Stimulated activated CD8-positive, alpha-beta memory T cell treated with anti-CD3 and anti-CD28 coated beads, Interleukin-15, amount 100 ng/mL, for 48 hours (primary cell): ENCODE measurements at places on chromosomes 7 and 10.

DNA sequence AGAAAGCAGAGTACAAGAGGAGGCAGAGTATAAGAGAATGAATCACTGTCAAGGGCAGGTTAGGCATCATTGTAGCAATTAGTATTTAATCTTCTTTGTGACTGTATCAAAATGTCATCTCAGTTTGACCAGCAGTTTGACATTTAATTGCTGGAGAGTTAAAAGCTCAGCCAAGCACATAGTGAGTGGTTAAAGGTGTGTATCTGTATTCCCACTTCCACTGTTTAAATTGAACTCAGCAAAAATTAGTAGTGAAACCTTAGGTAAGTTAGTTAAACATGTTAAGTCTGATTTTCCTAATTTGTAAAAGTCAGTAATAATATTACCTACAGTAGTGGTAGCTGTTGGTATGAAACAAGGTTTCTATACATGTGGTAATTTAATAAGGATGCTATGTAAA, 296.4 kb upstream of the MBL2 start:
- no peak for DNase-seq

DNA sequence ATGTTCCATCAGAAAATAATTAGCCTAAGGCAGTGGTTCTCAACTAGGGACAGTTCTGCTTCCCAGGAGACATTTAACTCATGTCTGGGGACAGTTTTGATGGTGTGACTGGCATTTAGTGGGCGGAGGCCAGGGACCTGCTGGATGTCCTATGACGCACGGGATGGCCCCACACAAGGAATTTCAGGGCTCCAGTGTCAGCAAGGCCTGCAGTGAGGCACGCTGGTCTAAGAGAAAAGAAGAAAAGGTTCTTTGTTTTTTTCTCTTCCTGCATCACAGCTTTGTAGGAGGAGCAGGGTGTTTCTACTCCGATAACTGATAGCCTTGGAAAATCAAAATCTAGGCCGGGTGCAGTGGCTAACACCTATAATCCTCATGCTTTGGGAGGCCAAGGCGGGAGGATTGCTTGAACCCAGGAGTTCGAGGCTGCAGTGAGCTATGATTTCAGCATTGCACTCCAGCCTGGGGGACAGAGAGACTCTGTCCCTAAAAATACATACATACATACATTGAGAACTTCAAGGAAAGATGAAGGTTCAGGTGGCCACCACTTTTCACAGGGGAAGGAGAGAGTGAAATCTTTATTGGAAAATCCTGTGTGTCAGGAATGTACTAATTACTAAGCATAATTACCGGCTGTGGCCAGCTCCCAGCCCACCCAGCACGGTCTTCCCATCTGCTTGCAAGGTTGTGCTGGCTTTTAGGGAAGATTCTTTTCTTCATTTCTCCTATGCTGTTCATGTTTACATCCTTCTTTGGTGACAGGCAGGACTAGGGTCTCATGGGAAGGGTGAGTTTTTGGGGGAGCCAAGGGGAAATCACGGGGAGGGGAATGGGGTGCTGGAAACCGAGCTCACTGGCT, 150.4 kb downstream of the ACTR3B start:
- no peak for DNase-seq

DNA sequence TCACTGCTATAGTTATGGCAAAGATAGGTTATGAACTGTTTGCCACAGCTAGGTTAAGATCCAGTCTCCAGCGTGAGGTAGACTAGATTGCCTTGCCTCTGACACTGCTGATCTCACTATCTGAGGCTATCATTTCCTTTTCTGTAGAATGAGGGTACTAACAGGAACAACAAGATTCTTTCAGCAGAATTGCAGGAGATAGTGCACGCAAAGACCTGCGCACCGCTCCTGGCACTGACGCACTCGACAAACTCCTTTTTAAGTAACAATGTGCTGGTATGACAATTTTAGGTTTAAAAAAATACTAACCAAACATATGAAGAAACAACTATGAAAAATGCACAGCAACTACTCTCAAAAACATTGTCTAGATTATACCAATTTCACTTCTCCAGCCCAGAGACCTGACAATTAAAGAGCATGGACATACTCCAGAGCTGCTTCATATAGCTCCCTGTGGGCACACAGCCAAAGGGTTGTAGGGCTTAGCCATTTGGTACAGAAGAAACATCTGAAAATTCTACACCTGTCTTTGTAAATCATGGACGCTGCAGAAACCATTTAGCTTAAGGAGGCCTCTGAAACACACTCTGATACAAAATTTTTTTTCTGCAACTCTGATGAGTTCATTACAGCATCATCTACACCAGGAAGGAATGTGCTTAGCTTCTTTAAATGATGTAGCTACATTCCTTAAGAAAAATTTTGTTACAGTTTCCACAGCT, 7.8 kb downstream of the ADAM12 start:
- no peak for DNase-seq

GRCh38 chr10:52450762-52451291, 136.7 kb downstream of the DKK1 start:
- DNase-seq: no peak

GRCh38 chr7:96532428-96532935, 177.2 kb downstream of the SEM1 start:
- no peak for DNase-seq

- DNase-seq: no peak
Observed at GRCh38 chr7:113918946-113919345, at the start of gene PPP1R3A. TSS of gene PPP1R3A (minus strand) at chr7:113919009. CDS start at chr7:113918996, 13 bp downstream.

DNA sequence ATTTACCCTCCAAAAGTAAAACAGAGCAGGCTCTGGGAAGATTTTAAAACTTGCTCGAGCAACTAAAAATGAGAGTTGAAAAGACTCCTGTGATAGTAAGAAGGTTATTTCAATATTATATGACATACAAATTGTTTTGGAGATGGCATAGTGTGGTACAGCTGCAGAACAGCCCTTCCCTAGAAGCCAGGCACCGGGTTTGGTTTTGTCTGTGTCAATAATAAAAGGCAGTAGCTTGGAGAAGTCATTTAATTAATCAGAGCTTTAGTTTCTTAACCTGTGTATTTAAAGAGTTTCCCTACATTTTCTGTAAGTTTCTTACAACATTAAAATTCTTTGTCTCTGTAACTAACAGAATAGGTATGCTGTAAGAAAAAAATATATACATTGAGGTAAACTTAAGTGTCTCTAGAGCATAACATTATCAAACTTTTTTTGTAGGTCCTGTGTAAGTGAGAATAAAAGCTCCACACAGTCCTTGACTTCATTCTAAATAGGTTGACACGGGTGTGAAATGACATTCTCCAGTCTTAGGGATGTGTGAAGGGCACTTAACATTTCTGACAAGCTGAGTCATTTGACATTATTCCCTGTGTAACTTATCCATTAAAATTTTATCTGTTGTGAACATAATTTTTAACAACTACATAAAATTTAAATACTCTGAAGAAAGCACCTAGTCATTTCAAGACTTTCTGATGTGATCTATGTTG, 425.0 kb upstream of the ETV1 start:
- DNase-seq: no peak

- DNase-seq: no peak
Observed at GRCh38 chr10:47354165-47354564, 6.0 kb downstream of the RBP3 start.

- DNase-seq: no peak
Observed at GRCh38 chr10:86345859-86346798, 20.5 kb downstream of the GRID1 start.

DNA sequence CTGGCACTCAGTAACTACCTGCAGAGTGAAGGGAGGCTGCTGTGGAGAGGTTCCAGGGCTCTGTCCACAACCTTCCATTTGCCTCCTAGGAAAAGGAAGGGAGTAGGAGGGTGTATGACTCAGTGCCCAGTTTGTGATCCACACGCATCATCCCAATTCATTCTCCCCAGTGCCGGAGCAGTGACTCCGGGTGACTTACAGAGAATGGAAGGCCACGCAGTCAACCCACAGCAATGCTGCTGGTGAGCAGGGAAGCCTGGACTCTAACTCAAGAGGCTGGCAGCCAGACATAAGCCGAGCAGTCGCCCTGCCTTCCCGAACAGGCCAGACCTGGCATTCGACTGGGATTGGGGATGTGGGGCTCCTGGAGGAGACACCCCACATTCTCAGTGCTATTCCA, 139.9 kb downstream of the SH3PXD2A start:
- no peak for DNase-seq

- no peak for DNase-seq
Observed at GRCh38 chr7:104791080-104791479, 222.9 kb upstream of the KMT2E start.

DNA sequence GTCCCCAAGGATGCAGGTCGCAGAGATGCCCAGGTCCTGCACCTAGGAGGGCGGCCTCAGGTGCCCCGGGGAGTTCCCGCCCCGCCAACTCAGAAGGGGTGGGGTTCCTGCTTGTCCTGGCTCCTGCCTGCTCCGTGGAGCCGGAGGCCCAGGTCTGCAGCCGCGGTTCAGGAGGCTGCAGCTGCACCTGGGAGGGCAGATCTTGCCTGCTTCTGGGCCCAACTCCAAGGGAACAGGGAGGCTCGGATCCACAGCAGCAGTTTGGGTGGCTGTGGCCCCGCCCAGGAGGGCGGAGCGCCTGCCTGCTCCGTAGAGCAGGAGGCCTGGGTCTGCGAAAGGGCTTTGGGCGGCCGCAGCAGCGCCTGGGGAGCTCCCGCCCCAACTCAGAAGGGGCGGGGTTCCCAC, 108.2 kb upstream of the EGR2 start:
- no peak for DNase-seq

DNA sequence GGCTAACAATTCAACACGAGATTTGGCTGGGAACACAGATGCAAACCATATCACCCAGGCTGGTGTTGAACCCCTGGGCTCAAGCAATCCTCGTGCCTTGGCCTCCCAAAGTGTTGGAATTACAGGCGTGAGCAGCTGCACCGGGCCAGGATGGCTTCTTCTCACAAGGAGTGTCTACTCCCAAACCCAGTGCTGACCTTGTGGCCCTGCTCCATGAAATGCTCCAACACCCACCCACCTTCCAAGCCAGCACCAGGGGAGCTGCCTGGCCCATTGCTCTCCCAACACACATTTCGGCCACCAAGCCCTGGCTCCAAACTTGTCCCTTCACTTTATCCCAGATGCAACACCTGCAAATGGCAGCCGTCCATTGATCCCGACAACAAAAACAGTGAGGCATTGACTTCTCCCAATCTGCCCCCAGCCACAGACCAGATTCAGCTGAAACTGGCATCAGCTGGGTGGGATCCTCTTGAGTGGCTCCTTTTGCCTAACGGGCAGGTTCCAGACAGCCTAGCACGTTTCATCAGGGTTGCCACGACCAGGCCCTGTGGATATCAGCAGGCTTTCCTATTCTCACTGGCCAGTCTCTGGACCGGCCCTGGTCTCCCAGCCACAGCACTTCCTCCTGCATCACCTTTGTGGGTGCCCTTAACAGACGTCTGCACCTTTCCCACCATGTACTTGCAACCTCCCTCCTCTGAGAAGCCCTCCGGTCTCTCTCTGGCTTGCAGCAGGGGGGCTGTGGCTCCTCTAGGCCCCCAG, 105.7 kb upstream of the CARD11 start:
- no peak for DNase-seq

DNA sequence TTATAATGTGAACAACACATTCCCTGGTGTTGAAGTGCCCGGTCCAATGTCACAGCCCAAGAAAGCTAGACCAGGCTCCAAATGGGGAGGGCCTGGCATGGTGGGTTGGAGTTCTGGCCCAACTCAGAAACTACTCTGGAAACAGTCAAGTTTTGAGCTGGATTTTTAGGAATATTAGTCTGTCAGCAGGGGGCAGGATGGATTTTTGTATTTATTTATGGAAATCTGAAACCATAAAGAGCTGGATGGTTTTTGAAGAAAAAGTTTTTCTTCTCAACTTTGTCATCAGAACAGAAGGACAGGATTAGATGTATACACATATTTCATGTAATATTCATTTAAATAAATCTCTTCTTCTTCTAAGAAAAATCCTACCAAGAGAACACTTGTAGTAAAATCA, 97.5 kb downstream of the POU6F2 start:
- DNase-seq: no peak

DNA sequence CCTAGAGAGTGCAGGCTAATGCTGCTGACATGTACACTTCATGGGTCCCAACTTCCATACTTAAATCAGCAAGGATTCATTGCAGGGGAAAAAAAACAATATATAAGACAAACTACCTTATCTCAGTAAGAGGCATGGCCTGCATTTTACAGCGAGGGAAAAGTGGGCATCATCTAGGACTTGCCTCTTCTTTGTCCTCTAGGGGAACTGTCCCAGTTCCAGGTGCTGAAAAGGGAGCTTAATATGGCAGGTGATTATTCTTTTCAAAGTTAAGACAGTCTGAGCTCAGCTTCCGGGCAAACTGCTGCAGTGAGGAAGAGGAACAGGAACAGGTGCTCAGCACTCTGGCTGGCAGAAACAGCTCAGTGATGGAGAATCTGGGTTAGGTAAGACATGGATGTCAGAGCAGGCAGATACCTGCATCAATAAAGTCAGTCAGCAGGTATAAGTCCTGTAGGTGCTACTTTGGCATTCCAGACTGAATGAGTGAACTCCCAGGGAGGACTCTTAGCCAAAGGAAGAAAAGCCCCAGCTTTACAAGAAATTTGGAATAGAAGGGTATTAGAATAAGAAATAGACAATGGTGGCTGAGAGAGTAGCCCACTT, 147.2 kb downstream of the TMEM178B start:
- DNase-seq: no peak

GRCh38 chr10:130214431-130214830, 78.2 kb downstream of the GLRX3 start:
- DNase-seq: no peak

GRCh38 chr7:25720427-25720826, 431.6 kb upstream of the NFE2L3 start:
- no peak for DNase-seq

DNA sequence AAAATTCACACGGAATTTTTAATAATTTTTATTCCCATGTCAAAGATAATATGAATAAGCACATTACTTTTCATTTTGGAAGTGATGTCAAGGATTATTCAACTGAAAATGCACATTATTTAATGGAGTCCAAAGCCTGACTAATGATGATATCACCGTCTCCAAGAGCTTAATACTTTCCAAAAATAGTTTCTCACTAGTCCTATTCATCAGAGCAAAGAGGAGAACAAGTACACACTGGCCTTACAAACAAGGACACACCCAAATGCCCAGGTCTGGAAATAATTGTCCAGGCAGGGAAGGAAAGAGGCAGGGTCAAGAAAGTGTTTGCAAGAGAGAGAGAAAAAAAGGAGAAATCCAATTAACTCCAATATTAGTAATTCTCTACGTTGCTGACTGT, 216.8 kb upstream of the CCDC6 start:
- no peak for DNase-seq

DNA sequence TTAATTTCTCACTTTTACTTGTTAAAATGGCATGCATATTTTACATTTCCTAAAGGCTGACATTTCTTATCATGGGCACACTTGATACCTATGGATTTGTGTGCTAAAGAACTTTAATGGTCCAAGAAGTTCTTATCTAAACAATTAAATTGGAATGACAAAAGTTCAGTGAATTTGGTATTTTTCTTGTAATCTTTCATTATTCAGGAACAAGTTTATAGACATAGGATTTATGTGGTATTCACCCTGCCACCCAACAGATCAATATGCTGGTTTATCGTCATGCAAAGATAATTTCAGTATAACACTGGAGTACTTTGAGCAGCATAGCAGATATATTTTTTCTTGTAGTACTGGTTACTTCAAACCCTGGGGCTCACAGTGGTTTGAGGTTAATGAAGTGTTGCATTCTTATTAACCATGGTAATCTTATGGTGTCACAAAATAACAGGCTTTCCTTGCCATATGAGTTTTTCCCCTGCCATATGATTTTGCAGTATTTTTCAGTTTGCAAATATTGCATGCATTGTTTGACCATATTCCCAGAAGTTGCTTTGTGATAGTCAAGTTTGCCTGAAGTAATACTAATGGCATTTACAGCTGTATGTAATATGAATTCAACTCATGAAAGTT, 148.8 kb downstream of the PPP1R9A start:
- DNase-seq: no peak

GRCh38 chr10:17113889-17114540, 15.6 kb downstream of the CUBN start:
- no peak for DNase-seq
